Activated naive CD8-positive, alpha-beta T cell treated with anti-CD3 and anti-CD28 coated beads for 36 hours (primary cell): ENCODE measurements at places on chromosomes 6 and 20. TPM values are rescaled to one million over a fixed set of nuclear protein-coding genes. Genes with fewer than 3 reads are reported as not detected.

Gene IL17F
- not detected for total RNA-seq

Gene BPI
- not detected for total RNA-seq

Gene CCR6
- total RNA-seq, result not detected

Gene HLA-F
- 178 TPM for total RNA-seq

Gene FRK
- total RNA-seq, result 0.08 TPM

DNA sequence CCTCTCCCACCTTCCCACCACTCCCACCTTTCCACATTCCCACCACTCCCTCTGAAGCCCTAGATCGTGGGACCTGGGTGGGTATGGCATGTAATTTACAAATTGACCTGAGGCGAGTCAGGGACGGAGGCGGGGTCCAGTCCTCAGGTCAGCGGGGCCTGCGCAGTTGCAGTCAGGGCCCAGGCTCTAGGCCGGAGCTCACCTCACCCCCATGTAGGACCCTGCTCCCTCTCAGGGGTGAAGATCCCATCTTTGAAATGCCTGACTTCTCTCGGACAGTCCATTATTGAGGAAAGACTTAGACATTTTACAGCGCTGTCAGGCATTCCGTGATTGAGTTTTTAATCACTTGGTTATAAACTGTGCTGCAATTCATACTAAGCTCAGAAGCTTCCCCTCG lies 10.5 kb downstream of the THBS2 start:
- DNase-seq, result no peak
- H3K4me1 ChIP-seq, result no peaks in the 10 kb centered on the region
- no peak overlapping the region for H3K4me3 ChIP-seq
- H3K27ac ChIP-seq, result no peak overlapping the region
- no peaks in the 10 kb centered on the region for H3K27me3 ChIP-seq
- no peaks in the 10 kb centered on the region for H3K36me3 ChIP-seq

DNA sequence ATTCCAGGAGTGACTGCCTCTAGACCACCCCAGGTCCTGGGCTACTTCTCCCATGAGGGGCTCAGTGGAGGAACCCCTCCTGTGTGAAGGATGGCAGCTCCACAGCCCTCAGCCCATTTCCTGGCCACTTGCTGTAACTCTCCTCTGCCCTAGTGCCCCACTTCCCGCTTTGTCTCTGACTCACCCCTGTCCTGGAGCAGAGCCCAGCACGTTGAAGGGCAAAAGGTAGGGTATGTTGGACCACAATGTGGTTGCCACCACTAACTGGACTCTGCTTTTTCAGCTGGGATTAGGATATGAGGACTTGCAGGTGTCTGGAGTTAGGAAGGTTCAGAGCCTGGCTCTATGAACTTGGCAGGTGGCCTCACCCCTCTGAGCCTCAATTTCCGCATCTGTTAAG lies 2.4 kb downstream of the MYBL2 start:
- no peak for DNase-seq
- peaks cover 43% of the 10 kb centered on the region for H3K27me3 ChIP-seq
- peaks cover 40% of the 10 kb centered on the region for H3K36me3 ChIP-seq
- H3K4me3 ChIP-seq, result no peak overlapping the region

DNA sequence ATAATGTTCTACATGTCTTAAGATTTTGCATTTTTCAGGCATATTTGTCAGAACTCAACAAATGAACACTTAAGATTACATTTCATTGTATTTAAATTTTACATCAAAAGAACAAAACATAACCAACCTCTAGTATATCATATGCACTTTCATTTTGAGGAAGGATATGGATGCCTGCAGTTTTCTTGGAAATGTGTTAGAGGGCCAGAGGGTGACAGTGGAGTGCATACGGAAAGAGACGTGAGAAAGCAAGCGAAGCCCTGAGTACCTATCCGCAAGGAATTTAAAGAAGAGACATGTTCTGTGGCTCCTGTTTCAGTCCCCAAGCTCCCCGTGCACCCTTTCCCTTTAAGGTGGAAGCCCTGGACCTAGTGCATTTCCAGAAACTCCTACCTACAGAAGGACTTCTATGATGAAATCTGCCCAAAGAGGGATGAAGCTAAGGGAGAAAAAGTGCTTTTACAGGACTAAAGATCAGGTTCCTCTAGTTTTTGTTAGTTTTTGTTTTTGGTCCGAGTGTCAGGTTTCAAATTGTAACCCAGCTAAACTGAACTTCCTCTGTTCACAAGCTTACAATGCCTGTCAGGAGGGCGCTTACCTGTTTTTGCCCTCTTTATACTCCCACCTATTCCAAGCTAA lies 38.8 kb downstream of the EZR start:
- no peak for DNase-seq
- H3K27ac ChIP-seq, result no peak overlapping the region
- H3K36me3 ChIP-seq, result peaks cover 56% of the 10 kb centered on the region
- peaks cover 26% of the 10 kb centered on the region for H3K4me1 ChIP-seq
- no peaks in the 10 kb centered on the region for H3K27me3 ChIP-seq

- H3K4me3 ChIP-seq, result no peak overlapping the region
- no peak for DNase-seq
- H3K36me3 ChIP-seq, result no peaks in the 10 kb centered on the region
- peaks cover 55% of the 10 kb centered on the region for H3K4me1 ChIP-seq
Observed at GRCh38 chr6:129684903-129685661, 24.9 kb downstream of the ARHGAP18 start.
